ENCODE measurements at places on chromosomes 1 and 21. TPM values are rescaled to one million over a fixed set of nuclear protein-coding genes. Genes with fewer than 3 reads are reported as not detected.

NDUFV3 gene
- 47.6 TPM for total RNA-seq

CHAF1B gene
- total RNA-seq, result 0.12 TPM

ALX3 gene
- not detected for total RNA-seq

RHBDL2 gene
- total RNA-seq, result 2.2 TPM

SPATA46 gene
- not detected for total RNA-seq

DNA sequence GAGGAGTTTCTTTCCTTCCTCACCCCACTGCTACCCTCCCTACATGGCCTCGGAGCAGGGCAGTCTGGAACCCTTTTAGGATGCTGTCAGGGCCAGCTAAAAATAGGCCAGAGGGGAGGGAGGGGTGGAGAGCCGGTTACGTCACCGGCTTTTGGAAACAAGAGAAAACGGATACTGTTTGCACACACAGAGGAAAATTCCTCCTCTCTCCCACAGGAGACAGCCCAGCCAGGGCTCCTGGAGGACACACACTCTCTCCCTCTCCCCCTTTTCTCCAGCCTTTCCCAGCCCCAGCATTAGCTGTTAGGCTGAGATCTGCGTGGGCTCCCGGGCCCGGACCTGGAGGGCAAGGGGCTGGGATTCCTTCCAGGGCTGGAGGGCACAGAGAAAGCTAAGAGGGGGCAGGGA, 20.0 kb upstream of the ALDH4A1 start:
- peak; percentile 90 for DNase-seq

DNA sequence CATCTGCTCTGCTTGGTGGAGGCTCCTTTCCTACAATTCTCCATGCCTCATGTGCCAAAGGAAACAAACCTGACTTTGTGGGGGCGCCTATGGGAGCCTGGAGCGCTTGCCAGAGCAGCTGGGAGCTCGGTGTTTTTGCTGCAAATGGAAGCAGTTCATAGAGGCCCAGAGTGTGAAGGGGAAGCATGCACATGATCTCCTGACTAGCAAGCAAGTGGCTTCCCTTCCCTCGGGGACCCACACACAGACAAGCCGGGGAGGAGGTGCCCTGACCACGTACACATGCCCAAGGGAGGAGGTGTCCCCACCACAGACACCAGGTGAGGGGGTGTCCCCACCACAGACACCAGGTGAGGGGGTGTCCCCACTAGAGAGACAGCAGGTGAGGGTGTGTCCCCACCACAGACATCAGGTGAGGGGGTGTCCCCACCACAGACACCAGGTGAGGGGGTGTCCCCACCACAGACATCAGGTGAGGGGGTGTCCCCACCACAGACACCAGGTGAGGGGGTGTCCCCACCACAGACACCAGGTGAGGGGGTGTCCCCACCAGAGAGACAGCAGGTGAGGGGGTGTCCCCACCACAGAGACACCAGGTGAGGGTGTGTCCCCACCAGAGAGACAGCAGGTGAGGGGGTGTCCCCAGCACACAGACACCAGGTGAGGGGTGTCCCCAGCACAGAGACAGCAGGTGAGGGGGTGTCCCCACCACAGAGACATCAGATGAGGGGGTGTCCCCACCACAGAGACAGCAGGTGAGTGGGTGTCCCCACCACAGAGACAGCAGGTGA, 106.8 kb downstream of the CRYAA start:
- DNase-seq, result peak; percentile 34

DNA sequence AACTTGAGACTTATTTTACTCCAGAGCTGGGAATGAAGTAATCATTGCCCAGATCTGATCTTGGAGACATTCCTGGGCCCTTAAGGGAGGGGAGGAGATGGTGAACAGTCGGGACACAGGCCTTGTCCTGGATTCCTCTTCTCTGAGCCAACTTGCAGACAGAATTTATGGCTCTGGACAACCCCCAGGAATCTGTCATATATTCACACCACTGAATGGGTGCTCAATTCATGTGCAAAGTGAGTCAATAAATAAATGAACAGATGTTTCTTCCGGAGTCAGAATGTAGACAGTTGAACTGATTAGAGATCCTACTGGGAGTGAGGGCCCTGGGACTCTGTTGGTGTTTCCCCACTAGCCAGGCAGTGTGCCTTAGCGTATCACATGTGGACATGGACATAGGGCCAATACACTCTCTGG, 2.6 kb downstream of the TUFT1 start:
- DNase-seq, result no peak

DNA sequence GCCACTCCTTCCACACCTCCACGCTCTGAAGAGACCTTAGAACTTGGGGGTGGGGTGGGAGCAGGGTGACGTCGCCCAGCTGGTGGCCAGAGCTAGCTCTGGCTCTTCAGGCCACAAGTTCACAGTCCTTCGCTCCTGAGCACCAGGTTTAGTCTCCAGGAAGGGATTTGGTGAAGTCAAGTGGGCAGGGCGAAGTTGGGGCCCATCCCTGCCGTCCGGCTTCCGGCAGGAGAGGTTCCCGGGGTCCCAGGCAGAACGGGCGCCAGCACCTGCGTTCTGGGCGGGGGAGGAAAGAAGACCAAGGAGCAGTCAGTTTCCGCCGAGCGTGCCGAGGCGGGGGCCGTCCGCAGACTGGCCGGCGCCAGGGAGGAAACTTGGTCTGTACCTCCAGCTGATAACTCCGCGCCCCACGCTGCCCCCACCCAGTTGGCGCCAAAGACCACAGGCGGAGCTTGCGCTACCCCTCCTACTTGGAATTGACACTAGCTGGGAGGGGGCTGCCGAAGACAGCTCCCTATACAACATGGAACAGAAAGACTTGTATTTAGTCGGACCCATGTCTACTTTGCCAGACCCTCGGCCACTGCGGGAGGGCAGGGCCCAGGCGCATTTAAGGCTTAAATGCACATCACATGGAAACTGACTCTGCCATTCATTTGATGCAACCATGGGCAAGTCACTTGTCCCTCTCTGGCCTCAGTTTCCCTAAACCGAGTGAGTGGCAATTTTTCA, 995 bp downstream of the ID3 start:
- peak; percentile 81 for DNase-seq

- no peak for DNase-seq
Measured at GRCh38 chr1:8329858-8330257, 11.9 kb downstream of the SLC45A1 start.

DNA sequence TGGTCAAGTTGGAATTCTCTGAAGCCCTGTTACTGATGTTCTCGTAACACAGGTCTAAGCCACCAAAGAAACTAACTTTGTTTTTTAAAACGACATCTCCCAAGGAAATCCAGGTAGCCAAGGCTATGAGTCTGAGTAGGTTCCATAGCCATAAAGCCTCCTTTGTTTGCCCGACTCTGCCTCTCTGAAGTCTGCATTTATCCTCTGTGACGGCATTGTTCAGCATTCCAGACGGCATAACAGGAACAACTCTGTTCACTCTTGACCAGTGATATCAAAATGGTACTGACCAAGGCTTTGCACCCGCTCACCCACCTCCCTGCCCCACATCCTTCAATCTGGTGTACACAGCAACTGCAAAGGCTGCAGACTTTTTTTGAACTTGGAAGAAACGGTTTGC, 14.8 kb downstream of the URB1 start:
- no peak for DNase-seq

DNA sequence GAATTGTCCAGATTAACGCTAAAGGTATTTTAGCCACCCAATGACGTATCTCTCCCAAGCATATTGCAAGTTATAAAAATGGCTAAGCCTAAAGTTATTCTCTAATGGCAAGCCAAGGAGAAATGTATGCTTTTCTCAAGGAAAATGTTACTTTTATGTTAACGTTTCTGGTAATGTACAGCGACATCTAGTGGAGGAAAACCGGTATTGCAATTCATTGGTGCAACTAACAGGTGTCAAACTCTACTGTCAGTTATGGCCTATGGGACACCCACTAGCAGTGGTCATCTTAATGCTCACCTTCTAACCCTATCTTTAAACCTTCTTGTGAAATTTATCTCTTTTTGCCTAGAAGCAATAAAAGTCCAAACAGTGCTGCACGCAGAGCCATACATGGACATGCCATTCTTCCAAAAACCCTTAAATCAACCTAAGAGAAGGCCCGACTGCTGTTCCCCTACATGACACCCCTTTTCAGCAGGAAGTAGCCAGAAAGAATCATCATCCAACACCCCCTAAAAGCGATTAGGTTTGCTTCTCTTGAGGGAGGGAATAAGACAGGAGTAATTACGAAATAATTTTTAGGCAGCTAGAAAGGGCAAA, 68.7 kb upstream of the LRIF1 start:
- DNase-seq, result no peak

DNA sequence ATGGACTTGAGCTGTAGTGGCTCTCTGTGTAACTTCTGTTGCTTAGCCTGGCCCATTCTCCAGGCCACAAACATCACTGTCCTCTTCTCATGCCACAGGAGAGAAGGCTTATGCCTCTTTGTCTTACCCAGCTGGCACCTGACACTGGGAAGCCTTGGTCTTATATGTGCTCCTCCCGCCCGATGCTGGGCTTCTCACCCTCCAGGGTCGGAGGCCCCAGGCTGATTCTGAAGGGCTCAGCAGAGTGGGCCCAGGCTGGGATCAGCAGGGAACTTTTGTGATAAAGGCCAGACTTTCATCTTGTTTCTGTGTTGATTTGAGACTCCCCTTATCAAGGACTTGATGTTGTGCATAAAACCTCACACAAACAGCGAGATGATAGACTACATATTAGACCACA, 29.8 kb downstream of the TRPM2 start:
- DNase-seq, result no peak

GRCh38 chr1:101178688-101179491, 57.9 kb upstream of the S1PR1 start:
- no peak for DNase-seq

All from heart left ventricle (tissue), 16 donors.